ENCODE measurements at places on chromosomes 6 and 20. TPM values are rescaled to one million over a fixed set of nuclear protein-coding genes. Genes with fewer than 3 reads are reported as not detected.

The EYS gene
- not detected for total RNA-seq

DNA sequence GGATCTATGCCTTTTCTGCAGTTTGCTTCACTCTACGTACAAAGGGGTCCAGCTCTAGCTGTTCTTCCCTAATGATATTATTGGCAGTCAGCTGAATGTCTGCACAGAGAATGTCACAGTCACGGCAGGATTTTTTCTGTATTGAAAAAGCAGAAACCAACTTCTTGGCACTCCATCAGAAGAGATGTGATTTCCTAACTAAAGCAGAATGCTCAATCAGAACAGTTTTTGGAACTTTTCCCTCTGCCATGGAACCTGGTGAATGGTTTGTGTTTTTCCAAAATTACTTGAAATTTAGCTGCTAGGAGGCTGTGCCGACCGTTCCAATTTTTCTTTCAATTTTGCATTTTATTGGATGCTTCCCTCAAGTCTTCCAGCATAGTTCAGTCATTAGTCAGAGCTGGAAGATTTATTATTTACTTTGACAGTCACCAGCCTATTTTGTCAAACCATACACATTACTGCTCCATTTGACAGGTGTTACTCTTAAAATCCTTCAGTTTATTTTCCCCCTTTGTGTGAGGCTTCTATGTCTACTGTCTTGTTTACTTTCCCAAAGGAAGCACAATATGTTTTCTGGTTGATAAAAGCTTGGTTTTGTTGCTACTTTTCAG lies 259.6 kb upstream of the EPHA7 start:
- no peaks in the 10 kb centered on the region for H3K36me3 ChIP-seq
- H3K27ac ChIP-seq = no peak overlapping the region
- H3K4me3 ChIP-seq = no peak overlapping the region
- no peaks in the 10 kb centered on the region for H3K4me1 ChIP-seq
- H3K27me3 ChIP-seq = no peaks in the 10 kb centered on the region

- H3K27me3 ChIP-seq = no peaks in the 10 kb centered on the region
- no peaks in the 10 kb centered on the region for H3K36me3 ChIP-seq
- H3K4me3 ChIP-seq = peak overlapping the region; percentile 99
- no peak for DNase-seq
These were observed 731 bp upstream of the RBL1 start for GRCh38 chr20:37096415-37097041.

The HECA gene
- total RNA-seq = 197 TPM

GRCh38 chr20:55934146-55934545 lies 71.2 kb downstream of the CBLN4 start:
- H3K27ac ChIP-seq = no peak overlapping the region
- no peaks in the 10 kb centered on the region for H3K36me3 ChIP-seq
- no peak overlapping the region for H3K4me3 ChIP-seq

GRCh38 chr20:32623667-32624157 lies 38.6 kb upstream of the NOL4L start:
- DNase-seq = no peak
- H3K4me3 ChIP-seq = no peak overlapping the region
- H3K27ac ChIP-seq = no peak overlapping the region

DNA sequence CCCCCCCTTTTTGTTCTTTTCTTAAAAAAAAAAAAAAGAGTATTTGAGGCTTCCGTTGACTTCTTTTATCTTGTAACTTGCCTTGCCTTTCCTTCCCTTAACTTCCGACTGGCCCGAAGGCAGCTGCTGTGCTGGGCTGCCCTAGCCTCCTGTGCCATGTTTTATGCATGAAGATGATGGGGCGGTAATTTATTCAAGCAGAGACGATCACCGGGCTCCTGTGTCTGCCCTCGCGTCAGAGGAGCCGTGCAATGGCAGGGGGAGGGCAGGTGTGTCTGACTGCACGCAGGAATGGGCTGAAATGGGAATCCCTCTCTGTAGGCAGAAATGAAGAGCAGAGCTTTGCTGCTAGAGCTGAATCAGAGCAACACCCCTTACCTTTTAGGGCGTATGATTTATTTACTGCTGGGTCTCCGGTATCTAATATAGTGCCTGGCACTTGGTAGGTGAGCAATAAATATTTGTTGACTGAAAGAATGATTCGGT lies 106.3 kb upstream of the RIPOR2 start:
- peak overlapping the region; percentile 100 for H3K4me3 ChIP-seq
- DNase-seq = peak; percentile 41
- H3K27me3 ChIP-seq = no peaks in the 10 kb centered on the region
- H3K36me3 ChIP-seq = peaks cover 6% of the 10 kb centered on the region

GRCh38 chr20:2109425-2110210 lies 8.0 kb downstream of the STK35 start:
- H3K27ac ChIP-seq = peak overlapping the region; percentile 54
- no peaks in the 10 kb centered on the region for H3K27me3 ChIP-seq
- no peak overlapping the region for H3K4me3 ChIP-seq
- H3K4me1 ChIP-seq = peaks cover 73% of the 10 kb centered on the region

GRCh38 chr20:56361900-56362299 lies 3.1 kb downstream of the FAM210B start:
- DNase-seq = no peak
- no peak overlapping the region for H3K27ac ChIP-seq
- H3K4me3 ChIP-seq = no peak overlapping the region
- peaks cover 20% of the 10 kb centered on the region for H3K4me1 ChIP-seq
- H3K27me3 ChIP-seq = no peaks in the 10 kb centered on the region

The ABHD16B gene
- not detected for total RNA-seq

The HLA-DMB gene
- 23.3 TPM for total RNA-seq

DNA sequence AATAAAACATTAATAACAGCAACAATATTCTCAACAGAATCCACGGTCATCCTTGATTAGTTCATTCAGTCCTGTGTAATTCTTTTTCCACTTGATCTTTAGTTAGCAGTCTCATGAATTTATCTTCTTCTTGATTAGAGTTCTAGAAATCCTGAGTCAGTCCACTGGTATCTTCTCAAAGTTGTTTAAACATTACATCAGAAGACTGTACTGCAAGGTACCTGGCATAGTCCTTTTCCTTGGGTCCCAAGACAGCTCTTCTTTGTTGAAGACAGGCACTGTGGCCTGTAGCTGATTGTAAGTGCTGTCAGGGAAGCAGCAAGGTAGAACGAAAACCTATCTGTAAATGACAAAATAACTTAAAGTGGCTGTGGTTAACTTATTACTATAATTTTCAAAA lies 11.8 kb downstream of the MAP3K4 start:
- peaks cover 29% of the 10 kb centered on the region for H3K4me1 ChIP-seq
- peak overlapping the region; percentile 65 for H3K27ac ChIP-seq
- no peaks in the 10 kb centered on the region for H3K27me3 ChIP-seq
- no peak for DNase-seq
- no peaks in the 10 kb centered on the region for H3K36me3 ChIP-seq

DNA sequence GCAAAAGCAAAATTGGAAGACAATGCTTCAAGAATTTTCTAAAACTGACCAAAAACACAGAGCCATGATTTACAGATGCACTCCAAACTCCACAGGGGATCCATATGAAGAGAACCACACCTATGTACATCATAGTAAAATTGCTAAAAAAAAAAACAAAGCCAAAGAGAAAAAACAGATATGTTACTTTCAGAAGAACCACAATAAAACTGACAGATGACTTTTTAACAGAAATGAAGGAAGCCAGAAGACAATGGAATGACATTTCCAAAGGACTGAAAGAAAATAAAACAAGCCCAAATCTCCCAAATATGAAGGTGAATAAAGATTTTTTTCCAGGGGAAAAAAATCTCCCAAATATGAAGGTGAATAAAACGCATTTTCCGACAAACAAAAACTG lies 17.5 kb downstream of the TRERF1 start:
- no peak for DNase-seq
- H3K4me1 ChIP-seq = peaks cover 18% of the 10 kb centered on the region
- H3K27me3 ChIP-seq = no peaks in the 10 kb centered on the region
- H3K36me3 ChIP-seq = peaks cover 4% of the 10 kb centered on the region

DNA sequence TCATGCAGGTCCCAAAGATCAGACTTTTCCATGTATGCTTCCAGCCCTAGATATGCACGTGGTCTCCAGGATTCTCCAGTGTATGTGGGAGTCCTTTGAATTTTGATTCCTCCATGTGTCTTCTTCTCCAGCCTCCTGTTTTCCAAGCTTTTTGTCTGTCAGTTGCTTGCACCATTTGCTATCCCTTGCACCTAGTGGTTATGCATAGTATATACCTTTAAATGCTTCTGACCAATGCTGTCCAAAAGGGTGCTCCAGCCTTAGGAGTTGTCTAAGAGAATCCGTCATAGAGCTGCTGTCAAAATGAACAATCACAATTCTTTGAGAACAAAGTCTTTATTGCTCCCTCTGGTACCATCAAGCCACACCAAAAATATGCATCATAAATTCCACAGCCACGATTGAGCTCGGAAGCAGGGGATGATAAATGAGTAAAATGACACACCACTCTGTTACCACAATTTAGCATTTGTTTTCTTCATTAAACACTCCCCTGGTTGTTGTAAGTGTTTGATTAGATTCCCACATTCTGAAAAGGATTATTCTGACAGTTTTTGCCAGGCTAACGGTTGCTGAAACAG lies 706.2 kb upstream of the GJE1 start:
- no peak overlapping the region for H3K27ac ChIP-seq
- H3K36me3 ChIP-seq = peaks cover 6% of the 10 kb centered on the region
- H3K4me1 ChIP-seq = no peaks in the 10 kb centered on the region
- H3K4me3 ChIP-seq = no peak overlapping the region

- no peak for DNase-seq
- no peaks in the 10 kb centered on the region for H3K36me3 ChIP-seq
- H3K4me1 ChIP-seq = peaks cover 52% of the 10 kb centered on the region
- peak overlapping the region; percentile 96 for H3K27ac ChIP-seq
- peak overlapping the region; percentile 94 for H3K4me3 ChIP-seq
- no peaks in the 10 kb centered on the region for H3K27me3 ChIP-seq
These were observed 1.2 kb downstream of the ENTPD6 start for GRCh38 chr20:25196786-25197120.

- peaks cover 32% of the 10 kb centered on the region for H3K27me3 ChIP-seq
- no peak overlapping the region for H3K27ac ChIP-seq
- no peak for DNase-seq
- H3K4me3 ChIP-seq = no peak overlapping the region
- peaks cover 4% of the 10 kb centered on the region for H3K4me1 ChIP-seq
- no peaks in the 10 kb centered on the region for H3K36me3 ChIP-seq
These were observed 326.7 kb upstream of the CNR1 start for GRCh38 chr6:88492824-88493223.

DNA sequence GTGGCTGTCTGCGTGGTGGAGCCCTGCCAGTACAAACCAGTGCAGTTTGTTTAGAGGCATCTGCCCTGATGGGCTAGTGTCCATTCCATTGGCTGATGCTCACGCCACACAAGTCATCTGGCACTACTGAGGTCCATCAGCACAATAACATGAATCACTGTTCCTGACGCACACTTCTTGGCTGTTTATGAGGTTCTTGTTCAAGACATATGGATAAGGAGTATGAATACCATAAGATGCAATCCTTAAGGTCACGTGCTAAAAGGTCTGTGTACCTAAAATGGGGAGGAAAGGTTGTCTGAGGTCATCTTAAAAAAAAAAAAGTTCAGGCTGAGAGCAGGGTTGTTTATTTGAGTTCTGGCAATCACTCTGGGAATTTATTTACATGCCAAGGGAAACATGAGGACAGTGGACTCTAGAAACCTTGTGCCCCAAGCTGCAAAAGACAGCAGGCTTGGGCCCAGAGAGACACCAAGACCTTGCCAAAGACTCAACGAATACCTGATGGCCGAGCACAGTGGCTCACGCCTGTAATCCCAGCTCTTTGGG lies 54.1 kb upstream of the SHLD1 start:
- no peaks in the 10 kb centered on the region for H3K36me3 ChIP-seq
- peak overlapping the region; percentile 32 for H3K27ac ChIP-seq
- H3K4me3 ChIP-seq = no peak overlapping the region
- H3K4me1 ChIP-seq = no peaks in the 10 kb centered on the region

The GCNT2 gene
- total RNA-seq = 2.9 TPM

DNA sequence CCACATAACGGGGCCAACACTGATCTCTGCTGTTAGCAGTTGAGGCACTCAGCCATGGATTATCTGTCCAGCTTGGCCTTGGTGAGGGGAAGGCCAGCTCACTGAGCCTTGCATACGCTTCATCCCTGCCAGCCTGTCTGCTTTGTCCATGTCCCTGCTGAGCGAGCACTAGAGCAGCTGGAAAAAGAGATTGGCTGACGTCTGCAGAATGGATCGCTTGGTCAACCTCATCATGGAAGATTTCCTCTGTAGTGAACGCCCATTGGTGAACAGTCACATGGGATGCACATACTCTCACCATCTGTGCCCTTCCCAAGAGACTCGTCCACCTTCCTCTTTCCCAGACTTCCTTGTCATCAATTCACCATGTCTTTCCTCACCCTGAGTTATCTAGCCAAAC lies 26.9 kb downstream of the MUC22 start:
- DNase-seq = no peak
- H3K4me1 ChIP-seq = peaks cover 10% of the 10 kb centered on the region
- H3K27ac ChIP-seq = peak overlapping the region; percentile 29

- no peak for DNase-seq
- H3K4me1 ChIP-seq = no peaks in the 10 kb centered on the region
- H3K27me3 ChIP-seq = no peaks in the 10 kb centered on the region
- H3K27ac ChIP-seq = no peak overlapping the region
- H3K36me3 ChIP-seq = no peaks in the 10 kb centered on the region
- H3K4me3 ChIP-seq = no peak overlapping the region
These were observed 46.9 kb upstream of the ADGRF4 start for GRCh38 chr6:47651505-47651944.

The TUBB2B gene
- total RNA-seq = 0.75 TPM

DNA sequence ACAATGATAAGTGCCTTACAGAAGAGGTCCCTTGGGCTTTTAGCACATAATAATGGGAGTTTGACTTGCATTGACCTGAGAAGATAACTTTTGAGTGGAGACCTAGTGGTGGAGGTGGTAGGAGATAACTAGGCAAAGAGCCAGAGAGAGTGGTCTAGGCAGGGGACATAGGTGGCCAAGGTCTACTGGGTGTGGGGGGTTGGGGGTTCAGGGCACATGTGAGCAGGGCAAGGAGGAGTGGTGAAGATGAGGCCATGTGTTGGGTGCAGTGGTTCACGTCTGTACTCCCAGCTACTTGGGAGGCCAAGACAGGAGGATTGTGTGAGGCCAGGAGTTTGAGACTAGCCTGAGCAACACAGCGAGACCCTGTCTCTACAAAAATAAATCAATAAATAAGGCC lies 74.3 kb upstream of the CTNNBL1 start:
- peaks cover 57% of the 10 kb centered on the region for H3K27me3 ChIP-seq
- no peak overlapping the region for H3K27ac ChIP-seq
- no peaks in the 10 kb centered on the region for H3K36me3 ChIP-seq

The PRR18 gene
- total RNA-seq = not detected

- no peak overlapping the region for H3K4me3 ChIP-seq
- H3K27ac ChIP-seq = no peak overlapping the region
- H3K27me3 ChIP-seq = peaks cover 11% of the 10 kb centered on the region
- H3K4me1 ChIP-seq = peaks cover 3% of the 10 kb centered on the region
- H3K36me3 ChIP-seq = no peaks in the 10 kb centered on the region
These were observed 136.4 kb upstream of the PTPN1 start for GRCh38 chr20:50373674-50374286.

The TCP11 gene
- total RNA-seq = not detected

Data from T-helper 17 cell (primary cell).